ENCODE measurements at places on chromosomes 5 and 9. TPM values are rescaled to one million over a fixed set of nuclear protein-coding genes. Genes with fewer than 3 reads are reported as not detected.

DNA sequence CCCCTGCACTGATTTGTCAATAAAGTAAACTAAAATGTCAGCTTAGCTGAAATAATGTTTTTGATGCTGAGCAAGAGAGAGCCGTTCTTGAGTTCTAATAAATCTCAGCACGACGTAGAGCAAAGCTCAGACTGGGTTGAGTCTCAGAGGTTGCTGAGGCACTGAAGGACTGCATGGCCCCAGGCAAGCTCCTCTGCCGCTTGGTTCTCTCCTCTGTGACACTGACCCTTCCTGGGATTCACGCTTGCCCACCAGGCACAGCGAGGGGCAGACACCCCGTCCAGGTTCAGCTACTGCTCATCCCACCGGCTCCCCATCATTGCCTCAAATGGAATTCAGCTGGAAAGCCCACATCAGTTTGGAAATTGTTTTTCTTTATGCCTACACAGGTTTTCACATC lies 129.8 kb downstream of the IRX2 start:
- DNase-seq, result no peak

GRIA1 gene
- not detected for total RNA-seq

GRCh38 chr9:85876628-85877027 lies 64.3 kb upstream of the NAA35 start:
- DNase-seq, result no peak

DNA sequence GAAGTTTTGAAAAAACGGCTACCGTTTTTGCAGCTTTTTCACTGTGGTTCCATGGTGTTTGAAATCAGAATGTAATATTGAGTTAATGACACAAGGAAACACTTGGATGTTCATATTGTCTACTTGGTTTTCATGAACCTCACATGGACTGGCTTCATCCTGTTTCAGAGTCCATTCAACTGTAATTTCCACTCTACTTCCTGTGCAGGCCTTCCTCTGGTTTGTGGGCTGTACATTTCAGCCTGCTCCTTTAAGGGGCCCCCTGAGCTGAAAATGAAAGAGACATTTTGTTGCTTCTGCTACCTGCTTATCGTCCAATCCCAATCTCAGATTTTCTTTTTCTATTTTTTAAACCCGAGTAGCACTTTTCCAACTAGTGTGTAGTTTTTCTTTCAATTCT lies 41.8 kb upstream of the CDKN2B start:
- DNase-seq, result no peak

DNA sequence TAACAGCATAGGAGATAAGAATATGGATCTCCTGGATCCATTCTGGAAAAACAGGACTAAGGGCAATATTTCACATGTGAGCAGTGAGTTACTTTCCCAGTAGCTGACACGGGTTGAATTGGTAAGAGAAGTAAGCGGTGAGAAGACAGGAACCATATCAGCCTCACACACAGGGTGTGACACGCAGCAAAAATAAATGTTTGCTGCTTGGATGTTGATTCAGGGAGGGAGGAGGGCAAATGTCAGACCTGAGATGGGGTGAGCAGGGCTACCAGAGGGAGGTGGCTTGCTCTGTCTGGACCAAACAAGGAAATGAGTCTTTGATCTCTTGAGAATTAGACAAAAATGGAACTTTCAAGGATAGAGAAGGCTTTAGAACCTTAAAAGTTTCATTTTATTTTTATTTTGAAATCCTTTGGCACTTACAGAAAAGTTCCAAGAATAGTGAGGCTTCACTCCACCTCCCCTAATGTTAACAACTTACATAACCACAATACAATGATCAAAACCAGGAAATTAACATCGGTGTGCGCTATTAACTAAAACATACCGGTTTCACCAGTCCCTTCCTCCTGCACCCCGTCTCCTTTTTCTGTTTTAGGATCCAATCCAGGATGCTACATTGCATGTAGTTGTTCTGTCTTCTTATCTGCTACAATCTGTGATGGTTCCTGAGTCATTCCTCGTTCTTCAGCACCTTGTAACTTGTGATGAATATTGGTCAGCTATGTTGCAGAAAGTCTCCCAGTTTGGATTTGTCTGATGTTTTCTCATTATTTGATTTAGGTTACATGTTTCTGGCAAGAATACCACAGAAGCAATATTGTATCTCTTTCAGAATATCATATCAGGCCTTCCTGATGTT lies 20.5 kb upstream of the ARHGEF28 start:
- no peak for DNase-seq

DNA sequence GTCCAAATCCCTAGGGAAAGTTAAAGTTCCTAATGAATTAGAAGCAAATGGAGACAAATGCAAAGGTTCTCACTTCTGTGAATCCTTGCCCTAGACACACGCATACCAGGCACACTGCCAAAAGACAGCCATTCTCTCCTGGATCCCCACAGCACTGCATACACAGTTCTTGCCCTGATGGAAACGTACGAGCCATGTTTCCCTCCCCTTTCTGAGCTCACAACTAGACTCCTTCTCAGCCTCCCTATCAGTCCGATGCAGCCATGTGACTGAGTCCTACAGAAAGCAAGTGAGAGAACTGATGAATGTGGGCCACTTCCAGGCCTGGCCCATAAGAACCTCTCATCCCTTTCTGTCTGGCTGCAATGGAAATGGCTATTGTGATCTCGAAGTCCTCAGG lies 92.0 kb downstream of the ZNF608 start:
- DNase-seq, result no peak

- DNase-seq, result no peak
Measured at GRCh38 chr5:9020996-9021395, 524.9 kb downstream of the SEMA5A start.

DNA sequence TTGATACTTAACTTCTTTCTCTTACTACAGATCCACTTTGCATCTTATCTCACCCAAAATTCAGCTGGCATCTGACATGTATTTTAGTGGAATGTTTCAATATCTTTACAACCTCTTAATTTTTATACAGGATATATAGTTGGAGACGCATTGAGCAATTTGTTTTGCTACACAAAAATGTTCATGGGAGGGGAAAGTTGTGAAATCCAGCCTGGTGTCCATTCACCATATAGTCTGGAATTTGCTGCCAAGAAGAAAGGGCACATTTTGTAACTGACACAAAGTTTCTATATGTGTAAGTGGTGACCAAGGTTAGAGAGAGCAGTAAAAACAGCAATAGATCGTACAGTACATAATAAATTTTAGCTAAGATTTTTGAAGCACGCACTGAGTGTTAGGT lies 14.0 kb upstream of the CHD1 start:
- peak; percentile 81 for DNase-seq

GRXCR2 gene
- not detected for total RNA-seq

DNA sequence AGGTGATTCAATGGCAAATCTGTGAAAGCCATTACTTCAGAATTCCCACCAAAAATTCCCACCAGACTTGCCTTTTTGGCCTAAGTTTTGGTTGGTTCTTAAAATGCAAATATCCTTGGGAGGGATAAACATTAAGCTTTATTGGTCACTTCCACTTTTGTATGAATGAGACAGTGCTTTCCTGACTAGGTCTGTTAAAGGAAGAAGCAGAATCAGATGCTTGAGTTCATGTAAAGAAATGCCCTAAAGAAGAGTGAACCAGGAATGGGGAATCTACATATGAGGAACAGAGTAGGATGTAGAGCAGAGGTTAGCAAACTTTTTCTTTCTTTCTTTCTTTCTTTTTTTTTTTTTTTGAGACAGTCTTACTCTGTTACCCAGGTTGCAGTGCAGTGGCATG lies 129.3 kb downstream of the GCNT1 start:
- no peak for DNase-seq

GRCh38 chr9:71692337-71692736 lies 76.0 kb downstream of the CEMIP2 start:
- peak; percentile 70 for DNase-seq

Data from MCF 10A (cell line).